ENCODE measurements at places on chromosomes 2 and 18. TPM values are rescaled to one million over a fixed set of nuclear protein-coding genes. Genes with fewer than 3 reads are reported as not detected.

Gene USP14
- 90.8 TPM for total RNA-seq

DNA sequence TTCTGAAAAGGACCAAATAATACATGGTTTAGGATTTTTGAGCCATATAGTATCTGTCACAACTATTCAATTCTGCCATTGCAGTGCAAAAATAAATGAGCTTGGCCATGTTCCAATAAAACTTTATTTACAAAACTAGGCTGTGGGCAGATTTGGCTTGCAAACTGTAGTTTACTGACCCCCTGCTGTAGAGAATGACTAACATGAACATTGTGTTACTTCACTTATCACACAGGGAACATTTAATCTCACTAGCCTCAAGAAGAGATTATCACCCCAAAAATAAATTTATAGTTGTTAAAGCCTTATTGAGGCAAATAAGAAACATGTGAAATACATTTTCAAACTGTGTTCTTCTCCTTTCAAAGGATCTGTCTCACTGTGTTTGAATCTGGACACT lies 766.2 kb downstream of the MBD2 start:
- DNase-seq = no peak

DNA sequence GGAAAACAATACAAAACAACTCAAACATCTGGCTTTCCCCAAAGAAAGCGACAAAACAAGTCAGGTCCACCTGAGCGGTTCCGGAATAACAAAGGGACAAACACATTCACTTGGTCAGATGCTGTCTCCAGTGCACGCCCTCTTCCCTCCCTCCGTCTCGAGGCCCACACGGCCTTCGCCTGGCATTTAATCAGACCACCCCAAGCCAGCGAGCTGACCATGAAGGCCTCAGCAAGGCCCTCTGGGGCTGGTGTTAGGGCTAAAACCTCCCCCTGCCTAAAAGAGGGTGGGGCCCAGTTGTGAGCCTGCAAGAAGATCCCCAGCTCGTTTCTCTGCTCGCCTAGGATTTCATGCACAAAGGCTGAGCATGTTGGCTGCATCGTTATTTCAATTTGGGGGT lies 180.3 kb downstream of the EIPR1 start:
- no peak for DNase-seq

GRCh38 chr18:48410095-48410920 lies 1.1 kb upstream of the ZBTB7C start:
- DNase-seq = peak; percentile 83

DNA sequence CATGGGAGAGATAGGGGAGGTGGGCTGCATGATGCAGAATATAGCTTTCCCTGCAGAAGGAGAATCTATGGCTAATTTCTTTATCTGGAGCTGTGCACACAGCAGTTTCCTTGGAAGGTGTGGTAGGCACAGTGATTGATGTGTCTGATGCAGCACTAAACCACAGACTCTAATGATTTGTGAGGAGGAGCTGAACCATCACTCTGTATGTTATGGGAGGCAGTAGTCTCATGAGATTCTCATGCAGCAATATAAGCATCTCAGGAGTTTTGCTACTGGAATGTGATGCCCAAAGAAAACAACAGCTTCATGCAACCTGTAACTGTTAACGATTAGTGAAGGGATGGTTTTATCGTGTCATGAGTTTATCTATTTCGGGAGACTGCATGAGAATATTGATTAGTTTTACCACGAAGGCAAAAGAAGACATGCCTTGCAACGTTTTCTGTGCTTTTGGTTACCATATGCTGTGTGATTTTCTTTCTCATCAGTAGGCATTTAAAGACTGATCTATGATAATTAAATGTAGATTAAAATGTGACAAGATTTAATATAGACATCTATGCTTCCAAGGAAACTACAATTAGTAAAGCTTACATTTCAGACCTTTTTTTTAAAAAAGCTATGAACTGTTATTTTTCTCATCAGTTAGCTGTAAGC lies 286.8 kb downstream of the ARL6IP6 start:
- no peak for DNase-seq

Gene DOK6
- not detected for total RNA-seq

Gene RBMS1
- 37.9 TPM for total RNA-seq

- no peak for DNase-seq
Observed at GRCh38 chr2:46550686-46551404, 71.5 kb downstream of the TMEM247 start.

Gene LRATD1
- total RNA-seq = not detected

DNA sequence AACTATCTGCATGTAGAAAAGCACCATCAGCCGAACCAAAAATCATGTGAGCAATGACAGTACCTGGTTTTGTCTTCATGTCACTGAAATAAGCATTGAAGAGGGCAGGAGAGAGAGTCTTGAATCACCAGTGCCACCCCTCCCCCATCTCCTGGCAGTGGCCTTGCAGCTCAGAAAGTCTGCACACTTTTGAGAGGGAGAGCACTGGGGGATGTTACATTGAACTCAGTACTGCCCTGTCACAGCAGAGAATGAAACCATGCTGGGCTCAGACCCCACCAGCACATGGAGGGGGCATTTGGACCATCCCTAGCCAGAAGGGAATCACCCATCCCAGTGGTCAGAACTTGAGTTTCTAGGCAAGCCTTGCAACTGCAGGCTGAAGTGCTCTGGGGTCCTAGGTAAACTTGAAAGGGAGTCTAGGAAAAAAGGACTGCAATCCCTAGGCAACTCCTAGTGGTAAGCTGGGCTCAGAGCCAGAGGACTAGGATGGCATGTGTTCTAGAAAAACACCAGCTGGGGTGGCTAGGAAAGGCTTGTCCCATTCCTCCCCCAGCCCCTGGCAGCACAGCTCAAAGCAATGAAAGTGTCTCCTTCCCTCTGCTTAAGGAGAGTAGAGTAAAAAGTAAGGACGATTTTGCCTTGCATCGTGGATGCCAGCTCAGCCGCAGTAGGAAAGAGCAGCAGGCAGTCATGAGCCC lies 259.9 kb upstream of the MYT1L start:
- DNase-seq = no peak

Gene AFG3L2
- 45.2 TPM for total RNA-seq

Gene ANKAR
- total RNA-seq = 3.4 TPM

DNA sequence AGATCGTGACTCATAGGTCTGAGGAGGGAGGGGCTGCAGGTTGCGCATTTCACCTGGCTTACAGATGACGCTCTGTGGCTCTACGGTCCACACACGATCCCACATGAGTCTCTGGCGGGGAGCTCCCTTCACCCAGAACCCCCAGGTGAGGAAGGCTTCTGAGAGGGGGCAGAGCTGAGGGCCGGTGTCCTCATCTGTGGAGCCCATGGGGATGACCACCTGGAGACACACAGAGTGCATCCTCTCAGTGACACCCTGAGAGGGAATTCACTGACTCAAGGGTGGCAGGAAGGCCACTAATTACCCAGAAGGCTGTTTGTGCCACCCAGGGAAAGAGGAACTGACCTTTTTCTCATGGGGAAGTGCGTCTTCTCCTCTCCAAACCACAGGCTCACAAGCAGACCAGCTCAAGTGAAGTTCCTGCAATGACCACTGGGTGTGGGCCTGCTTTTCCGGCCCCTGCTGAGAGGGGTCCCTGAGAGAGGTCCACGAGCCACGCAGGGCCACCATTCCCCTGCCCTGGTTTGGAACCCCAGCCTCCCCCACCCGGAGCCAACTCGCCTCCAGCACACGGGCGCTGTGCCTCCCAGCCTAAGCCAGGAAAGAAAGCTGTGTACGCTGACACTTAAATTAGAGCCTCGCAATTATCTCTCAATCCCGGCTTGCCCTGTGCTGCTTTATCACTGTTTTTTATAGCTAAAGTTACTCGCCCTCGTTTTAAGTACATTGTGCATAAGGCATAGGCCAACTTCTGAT lies 114.1 kb downstream of the BCL11A start:
- no peak for DNase-seq

- no peak for DNase-seq
Observed at GRCh38 chr18:45218436-45218835, 396.8 kb upstream of the SLC14A2 start.

Gene PSMA8
- total RNA-seq = 1.7 TPM

DNA sequence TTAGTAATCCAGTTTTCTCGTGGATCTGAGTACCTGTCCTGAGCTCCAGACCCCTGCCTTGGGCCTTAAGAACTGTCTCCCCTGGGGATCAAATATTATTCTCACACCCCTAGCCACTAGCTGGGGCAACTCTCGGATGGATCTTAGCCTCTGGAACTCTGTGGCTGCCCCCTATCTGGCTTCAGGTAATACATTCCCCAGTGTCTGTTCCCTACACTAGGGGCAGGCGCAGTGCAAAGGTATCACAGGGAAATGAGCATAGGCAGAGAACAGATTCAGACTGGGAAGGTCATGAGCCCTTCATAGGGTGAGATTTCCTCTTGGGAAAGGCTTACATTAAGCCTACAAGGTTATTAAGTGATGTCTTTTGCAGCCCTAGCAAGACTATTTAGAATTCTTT lies 11.2 kb upstream of the SIX2 start:
- no peak for DNase-seq

DNA sequence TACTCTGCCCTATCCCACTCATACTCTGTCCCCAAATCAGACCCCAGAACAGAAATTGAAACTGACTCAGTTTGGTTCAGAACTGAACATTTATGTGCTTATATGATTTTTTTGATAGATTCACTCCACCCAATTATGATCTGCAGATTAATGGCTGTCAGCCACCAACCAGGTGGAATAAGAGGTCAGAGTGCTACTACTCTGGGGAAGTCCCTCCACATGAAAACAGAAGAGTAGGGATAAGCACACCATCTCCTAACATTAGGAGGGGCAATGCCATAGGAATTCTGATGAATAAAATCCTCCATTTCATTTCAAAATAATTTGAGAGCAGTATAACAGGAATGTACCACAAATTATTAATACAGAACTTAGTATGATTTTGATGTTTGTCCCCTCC lies 36.3 kb upstream of the UGP2 start:
- no peak for DNase-seq

Gene AGXT
- not detected for total RNA-seq

Gene DUSP2
- total RNA-seq = 539 TPM

Gene TUBA4B
- total RNA-seq = not detected

DNA sequence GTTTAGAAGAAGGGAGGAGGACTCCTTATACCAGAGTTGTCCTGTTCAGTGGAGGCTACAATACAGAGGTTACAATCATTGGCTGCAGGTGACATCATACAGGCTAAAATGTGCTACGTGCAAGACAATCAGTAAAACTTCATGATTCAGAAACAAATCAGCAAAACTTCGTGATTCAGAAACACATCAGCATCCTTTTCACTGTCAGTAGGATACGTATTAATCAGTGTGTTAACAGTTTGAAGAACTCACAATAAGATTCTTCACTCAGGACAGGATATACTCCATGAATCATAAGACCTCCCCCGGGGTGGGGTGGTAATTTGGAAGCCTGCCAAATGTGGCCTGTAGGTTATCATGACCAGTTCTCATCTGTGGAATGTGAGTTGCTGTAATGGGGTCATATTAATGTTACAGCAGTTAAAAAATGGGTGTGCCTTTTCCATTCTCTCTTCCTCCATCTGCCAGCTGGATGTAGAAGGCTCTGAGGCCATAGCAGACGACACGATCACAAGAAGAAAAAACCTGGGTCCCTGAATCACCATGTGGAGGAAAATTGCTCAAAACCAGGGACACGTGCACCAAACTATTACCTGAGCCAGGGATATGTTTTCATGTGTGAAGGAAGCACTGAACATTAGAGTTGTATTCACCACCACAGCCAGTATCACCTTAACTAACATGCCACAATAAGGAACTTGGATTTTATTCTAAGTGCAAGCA lies 134.8 kb upstream of the CREB1 start:
- DNase-seq = peak; percentile 86

DNA sequence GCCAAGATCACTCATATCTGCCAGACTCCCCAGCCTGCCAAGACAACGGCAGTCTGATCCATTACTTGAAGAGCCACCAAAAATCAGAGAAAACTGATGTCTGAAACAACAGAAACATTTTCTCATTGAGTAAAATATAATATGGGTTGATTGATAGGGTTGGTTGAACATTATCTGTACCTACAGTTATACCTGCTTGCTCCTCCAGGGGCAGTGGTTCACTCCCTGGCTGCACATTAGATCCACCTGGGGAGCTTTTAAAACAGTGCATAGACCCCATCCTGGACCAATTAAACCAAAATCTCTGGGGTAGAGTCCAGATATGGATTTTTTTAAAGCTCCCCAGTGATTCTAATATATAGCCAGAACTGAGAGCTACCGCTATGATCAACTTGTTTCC lies 43.6 kb upstream of the SLC14A2 start:
- DNase-seq = no peak

- DNase-seq = no peak
Observed at GRCh38 chr2:21836719-21837118, 713.0 kb downstream of the TDRD15 start.

GRCh38 chr18:32701313-32701712 lies 71.5 kb downstream of the KLHL14 start:
- no peak for DNase-seq

DNA sequence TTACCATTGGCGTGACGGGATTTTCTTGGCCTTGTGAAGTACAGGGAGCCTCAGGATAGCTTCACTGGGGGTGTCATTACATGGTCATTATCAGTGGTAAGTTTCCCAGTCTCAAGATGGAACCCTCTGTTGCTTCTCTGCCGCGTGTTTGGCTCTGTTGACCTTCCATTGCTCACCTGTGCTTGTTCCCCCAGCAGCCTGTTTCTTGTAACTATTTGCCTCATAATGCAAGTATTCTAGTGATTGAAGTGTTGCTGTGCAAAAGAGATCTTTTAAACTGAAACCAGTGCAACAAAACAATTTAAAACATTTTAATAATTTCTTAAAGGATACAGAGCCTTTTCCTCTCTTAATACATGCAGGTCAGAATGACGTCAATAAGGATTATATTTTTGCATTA lies 24.6 kb downstream of the PRKCE start:
- DNase-seq = no peak

GRCh38 chr2:186977433-186978045 lies 128.6 kb upstream of the ZSWIM2 start:
- no peak for DNase-seq

All from activated CD4-positive, alpha-beta memory T cell treated with anti-CD3 and anti-CD28 coated beads for 36 hours (primary cell).